ENCODE measurements at places on chromosomes 4 and X.

DNA sequence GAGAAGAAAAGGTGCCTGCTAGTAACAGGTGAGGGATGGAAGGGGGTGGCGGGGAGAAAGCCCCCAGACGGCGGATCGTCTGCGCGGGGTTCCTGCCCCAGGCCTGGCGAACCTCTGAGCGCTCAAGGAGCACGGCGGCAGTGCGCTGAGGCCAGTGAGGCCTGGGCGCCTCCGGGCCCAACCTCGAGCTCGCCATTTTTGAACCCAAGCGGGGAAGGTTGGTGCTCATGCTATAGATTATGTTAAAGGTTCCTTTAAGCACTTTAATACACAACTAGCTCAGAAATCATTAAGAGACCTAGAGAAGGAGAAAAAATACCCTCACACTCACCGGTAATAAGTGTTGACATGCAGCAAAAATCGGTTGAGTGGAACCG is 7.9 kb downstream of the PITX2 start:
- no peak for DNase-seq

- no peak for DNase-seq
These were observed 13.5 kb downstream of the TIMP1 start for GRCh38 chrX:47595716-47596251.

- DNase-seq = no peak
These were observed 653.6 kb upstream of the NR3C2 start for GRCh38 chr4:149095811-149096210.

DNA sequence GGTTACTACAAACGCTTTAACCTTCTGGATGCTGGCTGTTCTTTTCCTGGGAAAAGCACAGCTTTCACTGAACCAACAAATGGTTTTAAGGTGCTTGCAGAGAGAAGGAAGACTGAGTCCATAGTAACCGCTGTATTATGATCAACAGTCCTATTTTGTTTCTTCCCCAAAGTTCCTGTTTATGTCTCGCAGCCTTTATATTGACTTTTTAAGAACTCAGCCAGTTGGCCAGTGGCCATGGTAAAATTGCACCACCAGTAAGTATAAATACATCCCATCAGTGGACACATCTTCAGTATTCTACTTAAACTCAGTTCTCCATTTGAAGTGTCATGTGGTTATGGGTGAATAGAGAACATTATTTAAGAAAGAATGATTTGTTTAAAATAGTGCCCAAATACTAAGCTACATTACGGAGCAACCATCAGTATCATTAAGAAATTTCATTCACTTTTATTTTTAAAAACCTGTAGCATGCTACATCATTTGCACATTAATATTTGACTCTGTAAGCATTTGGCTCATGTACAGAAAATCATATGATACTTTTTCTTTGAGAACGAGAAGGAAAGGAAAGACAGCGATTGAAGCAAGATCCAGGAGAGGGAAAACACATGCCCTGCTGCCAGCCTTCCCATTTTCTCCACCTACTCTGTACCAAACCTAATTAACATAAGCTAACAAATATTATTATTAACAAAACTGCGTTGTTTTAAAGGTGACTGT is 287.0 kb downstream of the ARHGAP24 start:
- no peak for DNase-seq

DNA sequence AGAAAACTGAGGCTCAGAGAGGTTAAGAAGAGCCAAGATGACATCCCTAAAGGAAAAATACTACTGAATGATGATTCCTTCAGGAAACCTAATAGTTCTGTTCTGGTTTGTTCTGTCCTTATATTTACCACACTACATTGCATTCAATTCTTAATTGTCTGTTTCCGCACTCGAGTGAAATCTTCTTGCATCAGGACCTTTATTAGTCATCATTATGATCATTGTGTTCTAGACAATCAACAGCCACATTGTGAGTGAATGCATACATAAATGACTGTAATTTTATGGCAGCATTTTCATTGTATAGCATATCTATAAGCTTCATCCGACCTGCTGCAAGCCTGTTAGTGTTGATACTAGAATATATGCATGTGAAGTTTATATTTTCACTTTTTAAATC is 156.7 kb upstream of the FAM241A start:
- DNase-seq = no peak

DNA sequence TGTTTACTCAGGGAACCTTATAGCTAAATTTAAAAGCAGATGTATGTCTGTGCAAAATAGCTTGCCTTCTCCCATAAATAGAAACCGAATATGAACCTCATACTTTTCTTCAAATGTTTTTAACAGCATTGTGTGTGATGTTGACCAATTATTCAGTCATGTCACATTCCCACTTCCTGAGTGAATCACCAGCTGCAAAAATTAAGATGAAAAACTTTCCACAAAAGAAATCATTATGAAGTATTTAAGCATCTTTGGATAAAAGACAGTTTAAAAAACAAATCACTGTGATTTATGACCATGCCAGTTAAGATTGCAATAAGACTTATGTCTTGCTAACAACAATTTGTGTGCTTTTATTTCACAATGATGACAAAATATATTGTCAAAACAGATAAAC is 220.1 kb downstream of the PDGFC start:
- no peak for DNase-seq

DNA sequence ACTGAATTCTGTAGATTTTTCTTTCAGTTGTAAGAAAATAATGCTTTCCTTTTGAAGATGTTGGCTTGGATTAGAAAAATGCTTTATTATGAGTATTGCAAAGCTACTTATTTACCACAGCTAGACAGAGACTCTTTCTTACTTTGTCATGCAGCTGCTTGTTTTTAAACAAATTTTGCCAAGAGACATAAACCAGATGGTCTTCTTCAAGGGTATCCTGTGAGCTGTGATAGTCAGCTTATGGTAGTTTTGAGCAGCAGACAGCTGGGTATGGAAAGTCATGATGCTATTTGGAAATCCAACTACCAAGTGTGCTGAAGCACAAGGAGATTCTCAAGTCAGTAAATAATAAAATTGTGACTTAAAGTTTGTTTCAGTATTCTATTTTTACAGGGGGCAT is 941.5 kb downstream of the DMD start:
- DNase-seq = no peak

DNA sequence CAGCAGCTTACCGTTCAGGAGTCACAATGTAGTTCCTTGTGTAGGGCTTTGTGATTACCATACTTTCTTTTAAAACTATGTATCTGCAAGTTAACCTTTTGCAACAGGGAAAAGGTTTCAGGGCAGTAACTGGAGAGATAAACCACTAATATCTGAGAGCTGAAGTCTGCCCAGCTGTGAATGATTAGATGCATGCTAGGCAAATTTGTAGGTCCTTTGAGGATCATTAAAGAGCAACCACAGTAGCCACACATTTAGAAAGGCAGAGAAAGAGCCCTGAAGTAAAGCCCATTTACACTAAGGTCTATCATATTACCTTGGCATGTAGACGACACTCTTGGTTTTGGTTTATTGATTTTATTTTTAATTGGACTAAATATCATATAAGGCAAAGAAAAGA is 60.0 kb downstream of the ATP8A1 start:
- DNase-seq = no peak

GRCh38 chr4:159779716-159780115 is 676.8 kb downstream of the RAPGEF2 start:
- no peak for DNase-seq

DNA sequence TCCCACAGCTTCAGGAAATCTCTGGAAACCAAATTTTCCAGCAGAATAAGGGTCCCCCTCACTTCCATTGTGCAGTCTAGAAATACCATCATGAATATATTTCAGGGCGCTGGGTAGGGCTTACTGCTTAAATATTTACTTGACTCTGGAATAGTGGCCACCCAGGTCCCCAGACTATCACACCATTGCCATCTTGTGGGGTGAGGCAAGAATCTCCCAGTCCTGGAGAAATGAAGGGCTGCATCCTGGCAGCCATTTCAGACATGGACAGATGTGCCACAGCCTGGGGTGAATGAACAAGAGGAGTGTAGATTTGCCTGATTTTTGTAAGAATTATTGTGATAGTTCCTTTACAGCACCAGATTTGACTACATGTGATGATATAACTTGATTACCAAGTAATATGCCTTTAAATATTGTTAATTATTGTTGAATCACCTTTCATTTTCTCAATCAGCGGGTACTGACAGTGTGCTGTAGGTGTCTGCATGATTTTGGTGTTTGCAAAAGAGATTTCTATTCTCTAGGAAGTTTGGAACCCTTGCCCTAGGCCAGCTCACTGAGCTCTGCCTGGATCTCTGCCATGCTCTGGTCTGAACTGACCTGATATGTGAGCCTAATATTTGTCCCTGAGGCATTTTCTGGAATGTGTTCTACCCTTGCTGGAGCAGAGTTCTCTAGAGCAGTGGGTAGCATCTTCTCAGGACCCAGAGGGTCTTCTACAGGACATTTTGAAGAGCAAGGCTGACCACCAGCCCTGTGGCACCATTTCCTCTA is 183.4 kb downstream of the KIT start:
- no peak for DNase-seq

GRCh38 chr4:146978641-146979040 is 33.0 kb upstream of the TTC29 start:
- no peak for DNase-seq

DNA sequence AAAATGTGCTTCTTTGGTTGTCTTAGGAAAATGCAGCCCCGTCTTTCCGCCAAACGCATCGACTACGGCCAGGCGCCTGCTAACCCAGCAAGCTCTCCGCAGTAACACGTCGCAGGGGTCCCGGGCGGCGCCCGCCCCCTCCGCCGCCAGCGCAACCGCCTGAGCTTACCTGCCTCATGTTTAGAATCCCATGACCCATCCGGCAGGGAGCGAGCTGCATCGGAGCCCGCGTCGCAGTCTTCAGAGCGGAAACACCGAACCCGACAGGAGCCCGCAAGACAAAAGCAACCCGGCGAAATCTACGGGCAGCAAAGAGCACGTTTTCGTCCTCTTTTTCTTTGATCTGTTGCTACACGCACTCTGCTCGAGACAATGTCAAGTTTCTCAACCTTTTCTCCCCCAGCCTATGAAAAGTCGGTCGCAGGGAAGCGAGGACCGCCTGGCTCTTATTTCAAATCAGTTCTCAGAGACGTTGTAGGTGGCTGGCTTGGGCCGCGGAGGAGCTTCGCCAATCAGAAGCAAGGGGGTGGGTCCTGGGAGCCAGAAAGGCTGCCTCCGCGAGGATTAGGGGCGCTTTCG is at the start of gene MID1:
MID1 (minus strand) TSS at position 465 of the 579 bp plus-strand sequence. CDS start 53,038 bp downstream, outside the sequence.
- DNase-seq = no peak

DNA sequence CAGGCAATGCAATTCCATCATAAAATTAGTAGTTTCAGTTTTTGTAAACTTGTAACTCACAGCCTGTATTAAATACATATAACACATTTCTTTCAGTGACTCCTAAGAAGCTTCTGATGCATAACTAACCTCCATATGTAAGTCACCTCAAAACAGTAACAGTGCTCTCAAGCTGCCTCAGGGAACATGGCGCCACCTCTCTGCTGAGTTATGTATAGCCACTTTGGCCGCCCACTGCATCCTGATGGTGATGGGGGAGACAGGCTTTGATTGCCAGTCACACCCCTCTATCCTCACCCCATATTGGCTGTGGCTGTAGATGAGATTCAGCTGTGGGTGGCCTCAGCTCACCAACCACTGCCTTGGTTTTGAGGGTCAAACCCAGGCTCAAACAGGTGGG is 54.3 kb downstream of the LRBA start:
- DNase-seq = no peak

DNA sequence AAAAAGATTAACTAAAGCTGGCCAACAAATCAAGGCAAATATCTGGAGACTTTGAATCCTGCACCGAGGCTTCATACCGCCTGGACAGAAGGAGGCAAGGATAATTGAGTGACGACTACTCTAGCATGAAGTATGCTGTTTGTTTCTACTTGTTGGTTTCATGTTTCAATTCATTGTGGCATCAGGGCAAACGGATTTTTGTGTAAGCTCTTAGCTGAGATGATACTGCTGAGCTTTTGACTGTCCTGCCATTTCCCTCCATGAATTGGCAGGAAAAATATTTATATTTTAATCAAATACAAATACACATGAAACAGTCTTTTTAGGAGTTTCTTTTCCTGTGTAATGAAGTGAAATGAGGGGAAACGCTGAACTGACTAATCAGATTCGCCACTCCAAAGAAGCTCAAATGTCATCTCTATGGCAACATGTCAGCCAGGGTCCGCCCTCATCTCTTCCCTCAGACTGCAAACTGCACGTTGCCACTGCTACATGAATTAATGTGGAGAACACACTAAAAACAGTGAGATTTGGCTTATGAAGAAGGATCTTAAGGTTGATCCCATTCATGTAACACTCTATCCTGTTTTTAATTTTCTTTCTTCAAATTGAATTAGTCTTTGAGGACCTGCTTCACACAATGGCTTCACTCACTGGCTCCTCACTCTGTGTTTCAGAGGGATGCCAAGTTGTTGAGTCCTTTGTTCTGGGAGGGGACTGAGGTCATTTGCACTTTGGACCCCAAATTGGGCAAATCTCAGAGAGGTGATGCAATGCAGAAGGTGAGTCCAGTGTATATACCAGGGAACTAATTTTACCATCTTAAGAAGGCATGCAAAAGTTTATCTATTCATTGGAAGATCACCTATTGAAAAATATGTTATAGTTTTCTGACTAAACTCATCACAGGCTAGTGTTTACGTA is 149.6 kb upstream of the MID1 start:
- DNase-seq = no peak

DNA sequence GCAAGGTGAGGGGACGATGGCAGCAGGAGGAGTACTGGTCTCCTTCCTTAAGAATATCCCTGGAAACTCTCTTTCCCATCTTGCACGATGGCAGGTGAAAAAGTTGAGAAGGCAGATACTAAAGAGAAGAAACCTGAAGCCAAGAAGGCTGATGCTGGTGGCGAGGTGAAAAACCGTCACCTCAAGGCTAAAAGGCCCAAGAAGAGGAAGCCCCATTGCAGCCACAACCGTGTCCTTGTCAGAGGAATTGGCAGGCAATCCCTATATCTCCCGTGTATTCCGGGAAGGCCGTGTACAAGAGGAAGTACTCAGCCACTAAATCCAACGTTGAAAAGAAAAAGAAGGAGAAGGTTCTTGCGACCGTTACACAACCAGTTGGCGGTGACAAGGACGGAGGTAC is 40.0 kb downstream of the CRLF2 start:
- DNase-seq = no peak

GRCh38 chrX:110966091-110966454 is 129.9 kb upstream of the PAK3 start:
- no peak for DNase-seq

- DNase-seq = no peak
These were observed at the start of gene GDI1 for GRCh38 chrX:154436983-154437752. Gene GDI1, plus strand, starts transcription at chrX:154437154. Its CDS starts 101 bp downstream, at chrX:154437255.
